Heart right ventricle (tissue), 16 donors: ENCODE measurements at places on chromosomes 12 and 14. TPM values are rescaled to one million over a fixed set of nuclear protein-coding genes. Genes with fewer than 3 reads are reported as not detected.

Gene B4GALNT3
- total RNA-seq = 50.9 TPM

Gene WSCD2
- not detected for total RNA-seq

DNA sequence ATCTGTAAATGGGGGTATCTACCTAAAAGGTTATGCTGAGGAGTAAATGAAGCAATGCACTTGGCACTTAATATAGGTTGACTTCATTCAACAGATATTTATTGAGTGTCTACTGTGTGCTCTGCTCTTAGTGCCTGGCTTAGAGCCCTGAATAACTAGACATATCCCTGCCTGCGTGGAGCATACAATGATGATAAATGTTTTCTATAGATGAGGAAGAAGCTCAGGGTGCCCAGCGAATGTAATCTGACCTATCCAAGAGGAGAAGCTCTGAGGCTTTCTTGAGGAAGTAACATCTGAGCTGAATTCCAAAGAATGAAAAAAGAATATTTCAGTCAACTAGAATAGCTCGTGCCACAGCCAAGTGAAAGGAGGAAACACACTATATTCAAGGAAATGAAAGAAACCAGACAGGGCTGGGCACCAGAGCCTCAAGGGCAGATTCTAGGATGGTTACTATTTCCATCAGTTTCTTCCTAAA, 17.9 kb upstream of the HIGD1C start:
- no peak for DNase-seq

Gene RGS6
- total RNA-seq = 17.5 TPM

DNA sequence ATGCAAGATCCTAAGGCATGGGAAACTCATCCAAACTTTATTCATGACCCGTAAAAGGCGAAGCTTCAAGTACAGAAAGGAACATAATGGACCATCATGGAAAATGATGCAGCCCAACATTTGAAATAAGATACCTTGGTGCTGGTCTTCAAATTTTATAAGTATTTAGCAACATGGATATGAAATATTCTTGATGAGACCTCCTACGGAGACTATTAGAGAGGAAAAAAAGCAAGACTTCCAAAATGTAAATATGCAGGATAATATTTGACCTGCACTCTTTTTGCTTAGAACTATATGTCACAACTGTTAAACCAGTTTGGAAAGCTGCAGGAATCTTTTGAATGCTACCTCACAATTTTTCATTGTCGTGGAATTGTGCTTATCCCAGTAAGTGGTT, 168.8 kb upstream of the ARID2 start:
- DNase-seq = no peak

DNA sequence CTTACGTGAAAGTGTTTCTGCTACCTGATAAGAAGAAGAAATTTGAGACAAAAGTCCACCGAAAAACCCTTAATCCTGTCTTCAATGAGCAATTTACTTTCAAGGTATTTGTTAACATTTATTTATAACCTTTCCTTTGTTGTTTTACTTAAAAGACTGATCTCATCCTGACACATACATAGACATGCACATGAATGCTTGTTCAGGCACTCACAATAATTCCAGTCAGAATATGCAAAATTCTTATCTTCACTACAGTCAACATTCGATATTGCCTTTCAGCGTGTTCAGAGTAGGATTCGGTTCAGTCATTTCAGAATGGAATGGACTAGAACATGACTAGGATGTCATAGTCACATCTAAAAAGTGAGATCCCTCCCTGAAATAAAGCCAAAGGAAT, 394.6 kb downstream of the PAWR start:
- DNase-seq = no peak

GRCh38 chr14:92644171-92644969, 104.1 kb downstream of the LGMN start:
- no peak for DNase-seq

GRCh38 chr14:94962166-94962575, 192.3 kb upstream of the GSC start:
- DNase-seq = no peak

DNA sequence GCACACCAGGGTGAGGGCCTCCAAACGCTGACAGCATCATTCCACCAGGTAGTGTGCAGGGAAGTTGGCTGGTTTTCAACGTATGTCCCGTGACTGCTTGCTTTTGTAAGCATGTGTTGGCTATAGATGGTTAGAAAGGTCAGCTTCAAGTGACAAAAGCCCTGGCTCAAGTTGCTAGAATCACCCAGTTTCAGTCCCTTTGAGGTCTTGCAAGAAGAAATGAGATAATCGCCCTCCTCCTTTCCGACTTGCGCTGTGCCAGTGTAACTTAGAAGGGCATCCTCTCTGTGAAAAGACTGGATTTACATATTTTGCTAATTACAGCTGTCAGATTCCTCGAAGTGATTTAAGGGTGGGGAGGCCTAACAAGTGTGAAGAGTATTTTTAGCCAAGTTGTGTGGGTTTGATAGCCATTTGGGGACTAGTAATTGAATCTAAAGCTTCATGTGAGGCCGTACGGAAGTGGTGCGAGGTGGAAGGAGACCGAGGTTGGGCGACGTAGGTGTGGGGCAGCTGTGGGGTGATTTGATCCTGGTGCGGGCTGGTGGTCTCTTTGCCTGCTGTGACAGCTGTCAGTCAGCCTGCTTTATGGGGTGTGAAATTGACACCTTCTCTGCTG, 94.7 kb downstream of the CHST11 start:
- DNase-seq = no peak

DNA sequence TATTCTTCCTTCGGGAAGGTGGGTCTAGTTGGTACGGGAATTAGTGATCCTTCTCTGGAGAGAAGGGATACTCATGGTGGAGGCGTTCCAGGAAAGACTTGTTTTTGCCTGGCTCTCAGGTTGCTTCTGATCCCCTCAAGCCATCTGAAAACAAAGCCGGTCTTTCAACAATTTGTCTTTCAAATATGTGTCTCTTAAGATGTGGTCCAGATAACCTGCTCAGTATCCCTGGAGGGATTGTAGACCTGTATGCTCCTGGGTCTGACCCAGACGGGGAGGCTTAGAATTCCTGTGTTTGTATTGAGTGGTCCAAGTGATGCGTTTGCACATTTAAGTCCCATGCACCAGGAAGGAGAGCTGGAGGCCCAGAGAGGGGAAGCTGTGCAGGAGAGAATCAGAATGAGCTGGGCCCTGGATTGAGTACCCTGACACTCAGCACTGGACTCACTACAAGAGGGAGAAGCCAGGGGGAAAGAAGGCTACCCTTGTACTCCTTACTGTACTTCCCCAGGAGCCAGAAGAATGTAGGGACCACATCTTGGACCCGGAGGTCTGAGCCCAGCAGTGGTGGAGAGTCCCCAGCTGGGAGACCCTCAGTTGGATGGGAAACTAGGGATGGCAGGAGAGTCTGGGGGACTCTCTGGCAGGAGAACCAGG, 40.4 kb downstream of the ERH start:
- no peak for DNase-seq

DNA sequence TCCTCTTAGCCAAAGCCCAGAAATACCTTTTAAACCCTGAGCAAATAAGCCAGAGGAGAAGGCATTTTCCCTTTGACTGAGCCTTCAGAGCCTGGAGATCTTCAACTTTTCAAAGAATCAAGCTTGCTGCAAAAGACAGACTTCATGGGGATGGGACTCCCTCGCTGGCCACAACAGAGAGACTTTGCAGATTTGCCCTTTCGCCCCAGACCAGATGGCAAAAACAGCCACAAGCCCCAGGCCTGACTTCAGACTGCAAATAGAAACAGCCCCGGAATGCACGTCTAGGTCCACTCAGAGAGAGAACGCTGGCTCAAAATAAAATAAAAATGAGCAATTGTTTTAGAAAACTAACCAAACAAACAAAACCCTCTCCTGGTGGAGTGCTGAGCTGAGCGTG, 114.6 kb upstream of the MED13L start:
- DNase-seq = no peak

Gene MGST1
- total RNA-seq = 22.6 TPM

Gene TMEM119
- 1.7 TPM for total RNA-seq

Gene ALG10B
- total RNA-seq = 5.4 TPM

GRCh38 chr14:74562515-74563232, 49.4 kb downstream of the LTBP2 start:
- no peak for DNase-seq

GRCh38 chr12:122161682-122162081, 12.3 kb downstream of the IL31 start:
- DNase-seq = no peak

Gene PMCH
- total RNA-seq = not detected

Gene SIX1
- not detected for total RNA-seq

Gene MANSC4
- not detected for total RNA-seq

- DNase-seq = no peak
Measured at GRCh38 chr12:102816816-102817434, 100.1 kb downstream of the PAH start.

Gene DLGAP5
- 0.49 TPM for total RNA-seq

- DNase-seq = no peak
Measured at GRCh38 chr12:29769162-29769858, 14.4 kb downstream of the TMTC1 start.

DNA sequence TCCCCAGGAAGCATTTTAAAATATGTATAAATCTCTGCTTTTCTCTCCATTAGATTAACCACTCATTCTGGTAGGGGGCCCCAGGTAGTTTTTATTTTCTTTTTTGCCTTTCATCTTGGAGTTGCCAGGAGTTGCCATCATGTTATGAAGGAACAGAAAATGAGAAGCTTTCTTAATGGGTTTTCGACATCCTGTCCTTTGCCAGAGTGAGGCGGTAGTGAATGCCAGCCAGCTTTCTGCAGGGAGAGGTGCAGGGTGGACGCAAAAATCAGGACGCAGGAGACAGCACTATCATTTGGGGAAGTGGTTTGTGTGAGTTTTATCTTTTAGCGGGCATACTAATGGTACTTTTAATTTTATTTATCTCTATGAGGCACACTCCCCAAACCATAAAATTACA, 1.7 kb downstream of the RASSF8 start:
- DNase-seq = no peak

Gene PRIMA1
- 1.8 TPM for total RNA-seq

DNA sequence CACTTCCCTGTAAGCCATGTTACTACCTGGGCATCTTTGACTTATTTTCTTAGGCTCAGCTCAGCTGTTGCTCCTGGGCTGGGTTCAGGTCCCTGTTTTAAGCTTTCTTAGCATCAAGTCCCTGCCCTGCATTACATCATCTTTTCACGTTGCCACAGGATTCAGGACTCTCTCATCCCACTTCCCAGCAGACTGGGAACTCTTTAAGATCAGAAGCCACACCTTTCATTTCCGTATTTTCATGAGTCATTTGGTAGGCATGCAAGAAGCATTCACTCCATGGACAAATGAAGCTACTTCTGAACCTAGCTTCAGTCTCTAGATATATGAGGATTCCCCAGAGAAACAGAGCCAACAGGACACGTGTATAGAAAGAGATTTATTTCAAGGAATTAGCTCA, 726.8 kb downstream of the VRK1 start:
- no peak for DNase-seq

- no peak for DNase-seq
Measured at GRCh38 chr14:55146425-55146824, 17.4 kb downstream of the LGALS3 start.

- no peak for DNase-seq
Measured at GRCh38 chr12:103493199-103493598, 2.6 kb downstream of the C12orf42 start.

Gene UBR7
- 19.1 TPM for total RNA-seq

DNA sequence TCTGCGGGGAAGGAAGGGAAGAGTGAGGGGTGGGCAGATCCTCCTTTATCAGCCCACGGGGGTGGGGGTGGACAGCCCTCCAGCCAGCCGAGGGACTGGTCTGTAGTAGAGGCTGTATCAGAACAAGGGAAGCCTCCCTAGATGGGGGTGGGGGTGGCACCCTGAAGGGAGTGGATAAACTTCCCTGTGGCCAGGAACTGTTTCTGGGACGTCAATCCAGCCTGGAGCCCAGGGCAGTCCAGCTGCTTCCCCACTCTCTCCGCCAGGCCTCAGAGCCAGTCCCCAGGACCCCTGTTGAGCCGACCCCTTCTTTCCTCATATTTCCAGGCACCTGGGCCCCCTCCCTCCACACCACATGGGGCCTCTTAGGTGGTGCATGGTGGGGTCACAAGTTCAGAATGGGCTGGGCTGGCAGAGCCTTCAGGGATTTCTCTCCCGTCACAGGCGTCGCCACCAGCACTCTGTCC, 6.7 kb downstream of the PLD4 start:
- DNase-seq = no peak

- DNase-seq = peak; percentile 83
Measured at GRCh38 chr12:122895704-122896636, at the start of gene VPS37B. Gene VPS37B, minus strand, starts transcription at chr12:122896124. Its CDS starts 62 bp downstream, at chr12:122896062.

- DNase-seq = no peak
Measured at GRCh38 chr14:55957950-55958349, 160.3 kb upstream of the PELI2 start.

DNA sequence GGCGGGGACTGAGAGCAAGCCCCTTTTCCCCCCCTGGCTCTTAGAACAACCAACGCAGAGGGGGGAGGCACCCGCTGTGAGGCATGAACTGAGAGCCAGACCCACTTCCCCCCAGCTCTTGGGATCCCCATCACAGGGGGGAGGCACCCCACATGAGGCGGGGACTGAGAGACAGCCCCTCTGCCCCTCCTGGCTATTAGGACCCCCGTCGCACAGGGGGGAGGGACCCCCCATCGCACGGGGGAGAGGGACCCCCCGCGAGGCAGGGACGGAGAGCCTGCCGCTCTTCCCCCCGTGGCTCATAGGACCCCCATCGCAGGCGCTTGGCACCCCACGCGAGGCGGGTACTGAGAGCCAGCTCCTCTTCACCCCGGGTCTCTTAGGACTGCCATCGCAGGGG, 195.8 kb upstream of the PZP start:
- no peak for DNase-seq

Gene OTUB2
- 0.13 TPM for total RNA-seq

- no peak for DNase-seq
Measured at GRCh38 chr12:95393191-95393790, 80.7 kb upstream of the METAP2 start.

DNA sequence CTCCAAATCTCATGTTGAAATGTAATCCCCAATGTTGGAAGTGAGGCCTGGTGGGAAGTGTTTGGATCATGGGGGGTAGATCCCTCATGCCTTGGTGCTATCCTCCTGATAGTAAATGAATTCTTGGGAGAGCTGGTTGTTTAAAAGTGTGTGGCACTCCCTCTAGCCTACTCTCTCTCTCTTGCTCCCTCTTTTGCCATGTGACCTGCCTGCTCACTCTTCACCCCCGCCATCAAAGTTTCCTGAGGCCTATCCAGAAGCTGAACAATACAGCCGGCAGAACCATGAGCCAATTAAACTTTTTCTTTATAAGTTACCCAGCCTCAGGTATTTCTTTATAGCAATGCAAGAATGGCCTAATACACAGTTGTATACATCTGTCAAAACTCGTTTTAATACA, 62.5 kb downstream of the BCL2L14 start:
- DNase-seq = no peak

Gene TMCC3
- total RNA-seq = 4.9 TPM

DNA sequence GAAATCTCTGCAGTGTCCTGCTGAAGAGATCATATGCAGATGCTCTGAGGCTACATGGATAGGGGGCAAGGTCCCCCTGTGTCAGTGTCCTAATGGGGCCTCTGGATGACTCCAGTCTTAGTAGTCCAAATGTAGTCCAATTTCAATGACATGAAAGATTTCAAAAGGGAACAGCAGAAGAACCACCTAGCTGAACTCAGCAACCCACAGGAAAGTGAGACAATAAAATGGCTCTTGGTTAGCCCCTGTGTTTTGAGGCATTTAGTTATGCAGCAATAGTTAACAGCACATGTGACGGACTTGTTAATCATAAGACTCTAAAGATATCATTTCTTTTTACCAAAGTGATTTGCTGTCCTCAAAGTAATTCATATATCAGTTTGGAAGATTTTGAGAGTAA, 22.7 kb downstream of the CCDC198 start:
- no peak for DNase-seq
